ENCODE measurements at places on chromosomes 7 and 10.
A peak's percentile ranks its signal among the peaks of the same experiment; 100 is the strongest.

DNA sequence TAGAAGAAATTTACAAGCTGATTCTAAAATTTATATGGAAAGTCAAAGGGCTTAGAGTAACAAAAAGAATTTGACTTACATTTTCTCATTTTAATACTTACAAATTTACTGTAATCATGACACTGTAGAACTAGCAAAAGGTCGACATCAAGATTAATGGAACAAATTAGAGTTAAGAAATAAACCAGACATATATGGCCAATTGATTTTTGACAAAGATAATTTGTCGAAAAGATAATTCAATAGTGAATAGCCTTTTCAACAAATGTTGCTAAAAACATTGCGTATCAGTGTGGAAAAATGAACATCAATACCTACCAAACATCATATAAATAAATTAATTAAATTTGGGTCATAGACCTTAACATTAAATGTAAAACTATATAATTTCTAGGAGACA is 955.5 kb upstream of the AUTS2 start:
- no peak for DNase-seq

- DNase-seq, result peak; percentile 90
Observed at GRCh38 chr7:27921081-27921836, 181.3 kb downstream of the TAX1BP1 start.

GRCh38 chr10:118832241-118832651 is 77.5 kb upstream of the CACUL1 start:
- peak; percentile 17 for DNase-seq

- no peak for DNase-seq
Observed at GRCh38 chr7:30911561-30911969, at the start of gene AQP1. AQP1 (plus strand) TSS chr7:30911853; CDS start chr7:30911910, 57 bp downstream.

DNA sequence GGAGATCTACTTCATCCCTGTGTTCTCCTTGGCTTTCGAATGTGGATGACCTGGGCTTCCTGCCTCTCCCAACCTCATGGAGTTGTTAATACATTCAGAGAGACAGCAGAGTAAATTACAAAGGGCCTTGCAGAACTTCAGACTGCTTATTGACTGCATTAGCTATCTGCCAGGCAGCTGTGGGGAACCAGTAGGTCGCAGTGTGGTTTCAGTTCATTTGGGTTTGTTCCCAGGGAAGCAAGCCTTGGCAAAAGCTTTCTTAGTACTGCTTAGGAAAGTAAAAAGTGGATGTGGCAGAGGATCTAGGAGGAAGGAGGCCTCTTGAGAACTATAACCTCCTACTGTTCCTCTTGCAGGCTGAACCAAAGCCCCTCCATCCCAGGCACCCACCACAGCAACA is 9.2 kb downstream of the NPFFR1 start:
- no peak for DNase-seq

DNA sequence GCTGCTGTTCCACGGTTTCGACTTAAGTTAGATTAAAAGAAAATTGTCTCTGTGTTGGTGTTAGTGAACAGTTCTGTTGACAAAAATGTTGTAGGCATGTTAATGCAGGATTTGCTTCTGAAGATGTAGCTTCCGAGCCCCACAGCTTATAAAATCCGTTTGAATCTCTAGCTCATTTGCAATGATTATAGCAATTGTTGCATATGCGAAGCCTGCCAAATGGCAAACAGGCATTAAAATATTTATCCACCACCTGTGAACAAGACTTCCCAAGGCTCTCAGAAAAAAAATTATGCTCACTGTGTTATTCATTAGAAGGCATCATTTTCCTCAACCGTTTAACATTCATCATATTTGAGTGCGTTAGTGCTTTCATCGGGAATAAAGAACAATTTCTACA is 14.3 kb downstream of the CFAP58 start:
- no peak for DNase-seq

DNA sequence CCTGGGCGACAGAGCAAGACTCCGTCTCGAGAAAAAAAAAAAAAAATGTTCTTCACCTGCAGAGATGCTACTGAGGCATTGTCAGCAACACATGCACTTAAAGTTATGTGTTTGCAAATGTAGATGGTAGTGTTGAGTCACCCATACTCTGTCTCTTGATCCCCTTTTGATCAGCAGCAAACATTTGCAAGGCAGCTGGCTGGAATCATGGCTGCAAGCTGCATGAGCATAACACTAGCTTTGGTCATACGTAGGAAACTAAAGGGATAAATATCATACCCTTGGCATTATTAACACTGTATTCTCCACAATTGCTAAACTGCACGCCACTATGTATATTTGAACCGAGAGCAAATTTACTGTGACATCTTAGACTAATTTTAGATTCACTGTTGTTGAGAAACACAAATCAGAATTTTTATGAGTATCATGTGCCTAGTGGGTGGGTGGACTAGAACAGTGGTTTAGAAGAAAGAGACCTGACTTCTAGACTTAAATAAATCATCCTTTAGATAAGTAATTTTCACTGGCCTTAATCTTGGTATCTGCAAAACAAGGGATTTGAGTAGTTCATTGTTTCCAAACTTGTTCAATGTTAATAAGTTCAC is 229.3 kb upstream of the MEOX2 start:
- no peak for DNase-seq

GRCh38 chr7:17556247-17556956 is 257.9 kb downstream of the AHR start:
- no peak for DNase-seq

- DNase-seq, result no peak
Observed at GRCh38 chr7:55374213-55374612, 9.1 kb downstream of the LANCL2 start.

- no peak for DNase-seq
Observed at GRCh38 chr7:44286182-44286617, 39.2 kb downstream of the CAMK2B start.

- no peak for DNase-seq
Observed at GRCh38 chr10:21518149-21518640, 7.3 kb downstream of the SKIDA1 start.

- DNase-seq, result no peak
Observed at GRCh38 chr7:155228459-155228845, 69.2 kb upstream of the INSIG1 start.

- DNase-seq, result no peak
Observed at GRCh38 chr7:18290223-18290622, 205.3 kb upstream of the HDAC9 start.

DNA sequence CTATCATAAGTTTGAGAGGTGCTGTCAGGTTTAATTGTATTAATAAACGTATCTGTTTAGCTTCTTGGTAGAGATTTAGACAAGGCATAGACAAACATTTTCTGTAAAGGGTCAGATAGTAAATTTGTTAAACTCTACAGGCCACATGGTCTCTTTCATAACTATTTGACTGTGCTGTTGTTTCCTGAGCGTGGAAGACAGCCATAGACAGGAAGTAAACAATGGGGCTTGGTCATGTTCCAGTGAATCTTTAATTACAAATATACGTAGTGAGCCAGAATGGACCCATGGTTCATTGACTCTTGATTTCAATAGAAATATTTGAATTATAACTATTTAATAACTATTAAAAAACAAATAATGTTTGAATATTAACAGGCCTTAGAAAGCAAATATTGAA is 451.1 kb downstream of the SH2D4B start:
- DNase-seq, result no peak

GRCh38 chr7:35546691-35547429 is 148.1 kb downstream of the HERPUD2 start:
- DNase-seq, result no peak

DNA sequence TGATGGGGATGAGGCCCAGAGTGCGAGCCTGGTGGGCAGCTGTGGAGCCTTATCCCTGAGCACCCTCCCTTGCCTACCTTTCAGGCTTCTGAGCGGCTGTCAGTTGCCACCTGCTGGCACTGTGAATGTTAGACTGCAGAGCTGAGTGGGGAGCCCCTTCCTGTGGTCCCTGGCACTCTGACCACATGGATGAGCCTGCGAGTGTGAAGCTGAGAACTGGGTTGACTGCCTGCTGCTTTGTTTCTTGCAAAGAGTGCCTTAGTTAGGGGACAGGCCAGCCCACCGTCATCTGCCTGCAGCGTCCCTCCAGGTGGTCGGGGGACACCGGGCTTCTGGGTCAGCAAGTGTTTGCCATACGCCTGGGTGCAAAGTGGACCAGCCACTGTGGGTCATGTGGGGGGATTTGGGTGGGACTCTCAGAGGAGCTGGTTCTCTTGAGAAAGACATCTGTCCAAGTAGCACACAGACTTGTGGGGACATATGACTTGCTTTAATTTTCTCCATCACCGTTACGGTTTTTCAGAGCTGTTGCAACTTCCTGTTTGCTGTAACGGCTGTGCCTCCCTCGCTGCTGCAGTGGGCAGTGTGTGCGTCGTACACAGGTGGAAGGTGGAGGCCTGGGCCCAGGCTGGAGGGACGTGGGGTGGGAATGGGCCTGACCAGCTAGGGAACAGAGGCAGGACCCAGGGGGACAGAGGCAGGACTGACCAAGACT is 13.7 kb downstream of the INPP5A start:
- no peak for DNase-seq

DNA sequence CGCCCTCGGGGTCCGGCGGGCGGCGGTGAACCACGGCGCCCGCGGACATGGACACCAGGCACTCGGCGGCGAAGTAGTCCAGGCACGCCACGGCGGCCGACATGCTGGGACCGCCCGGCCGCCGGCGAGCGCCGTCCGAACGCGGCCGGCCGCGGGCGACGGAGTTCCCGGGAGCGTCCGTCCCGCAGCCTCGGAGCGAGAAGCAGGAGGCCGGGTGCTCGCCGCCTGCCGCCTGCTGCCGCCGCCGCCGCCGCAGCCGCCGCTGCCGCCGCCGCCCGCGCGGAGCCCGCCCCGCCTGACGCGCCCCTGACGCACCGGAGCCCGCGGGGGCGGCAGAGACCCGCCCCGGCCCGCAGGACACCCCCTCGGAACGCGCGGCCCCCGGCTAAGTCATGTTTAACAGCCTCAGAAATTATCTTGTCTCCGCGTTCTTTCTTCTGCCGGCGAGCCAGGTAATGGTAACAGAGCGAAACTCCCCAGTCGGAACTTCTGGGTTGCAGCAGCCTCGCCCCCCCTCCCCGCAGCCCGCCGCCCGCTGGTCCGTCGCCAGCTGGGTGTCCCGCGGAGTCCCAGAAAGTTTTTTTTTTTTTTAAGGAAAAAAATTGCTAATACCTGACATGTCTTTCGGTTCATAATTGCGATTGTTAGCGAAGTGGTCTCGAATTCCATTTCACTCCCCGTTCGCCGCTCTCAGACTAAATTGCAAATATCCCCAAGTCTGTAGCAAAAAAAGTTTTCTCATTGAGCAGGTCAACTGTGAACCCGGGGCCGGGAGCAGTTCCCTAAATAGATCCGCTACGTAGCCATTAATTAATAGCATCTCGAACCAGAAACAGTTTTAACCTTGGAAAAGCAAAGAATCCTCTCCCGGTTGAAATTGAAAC is at the start of gene KLF14:
TSS of gene KLF14 (minus strand) at position 277 of the 884 bp plus-strand sequence. CDS start at position 103, 174 bp downstream.
- no peak for DNase-seq

DNA sequence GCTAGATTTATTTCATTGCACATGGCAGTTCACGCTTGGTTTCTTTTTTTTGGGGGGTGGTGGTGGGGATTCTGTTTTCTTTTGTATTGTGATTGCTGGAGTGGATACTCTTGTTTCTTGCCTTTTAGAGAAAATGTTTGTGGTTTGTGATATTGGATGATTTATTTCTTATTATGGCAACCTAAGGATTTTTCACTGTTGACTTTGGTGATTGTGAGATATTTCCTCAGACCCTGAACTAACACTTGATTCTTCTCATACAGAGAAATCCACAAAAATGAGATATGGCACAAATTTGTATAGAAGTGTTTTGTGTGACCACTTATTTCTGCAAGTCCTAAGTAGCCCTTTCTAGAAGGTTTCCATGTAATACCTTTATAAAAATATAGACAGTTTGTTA is 871.1 kb downstream of the LRMDA start:
- no peak for DNase-seq

DNA sequence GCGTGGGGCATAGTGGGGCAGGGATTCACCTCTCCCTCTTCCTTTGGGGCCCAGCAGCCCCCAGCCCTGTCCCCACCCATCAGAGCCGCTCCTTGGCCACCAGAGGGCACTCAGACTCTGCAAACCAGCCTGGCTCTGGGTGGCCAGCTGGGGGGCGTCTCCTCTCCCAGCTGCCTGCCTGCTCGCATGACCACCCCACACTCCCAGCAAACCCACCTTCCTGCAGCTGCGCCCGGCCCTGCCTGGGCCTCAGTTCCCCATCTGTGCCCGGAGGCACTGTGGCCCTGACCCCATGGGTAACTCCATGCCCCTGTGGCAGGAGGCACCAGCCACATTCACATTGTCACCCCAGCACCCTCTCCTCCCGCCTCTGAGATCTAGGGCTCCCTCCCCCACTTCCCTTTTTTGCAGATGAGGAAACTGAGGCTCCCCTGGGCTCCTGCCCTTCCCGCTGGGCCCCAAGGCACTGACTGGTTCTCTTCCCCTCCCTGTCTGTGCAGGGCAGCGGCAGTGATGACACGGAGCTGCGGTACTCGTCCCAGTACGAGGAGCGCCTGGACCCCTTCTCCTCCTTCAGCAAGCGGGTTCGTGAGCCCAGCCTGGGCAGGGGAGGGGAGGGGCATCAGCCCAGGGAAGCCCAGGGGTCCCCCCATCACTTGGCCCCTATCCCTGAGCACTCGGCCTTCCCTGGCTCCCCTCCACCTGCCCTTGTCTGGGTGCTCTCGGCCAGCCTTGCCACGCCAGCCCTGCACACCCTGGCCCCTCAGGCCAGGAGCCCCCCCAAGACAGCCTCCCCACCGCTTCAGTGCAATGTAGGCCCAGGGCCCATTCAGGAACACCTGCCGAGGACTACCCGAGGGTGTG is 6.9 kb upstream of the SH2B2 start:
- no peak for DNase-seq

DNA sequence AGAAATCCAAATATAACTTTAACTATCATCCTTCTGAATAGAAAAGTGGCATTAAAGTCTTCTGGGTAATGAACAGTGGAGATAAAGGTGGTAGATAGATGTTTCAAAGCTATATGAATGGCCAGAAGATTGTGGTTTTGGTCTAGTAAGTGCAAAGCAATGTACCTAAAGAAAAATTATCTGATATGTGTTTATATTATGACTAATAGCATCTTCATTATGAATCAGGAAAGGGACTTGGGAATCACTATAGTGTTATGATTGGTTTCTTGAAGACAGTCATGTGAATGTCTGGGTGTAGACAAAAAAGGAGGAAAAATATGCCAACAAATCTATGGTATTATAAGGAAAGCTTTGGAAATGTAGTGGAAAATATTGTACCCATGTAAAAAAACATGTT is 3.0 kb downstream of the ZNF518A start:
- no peak for DNase-seq

GRCh38 chr10:13003004-13003403 is 1.5 kb upstream of the CCDC3 start:
- DNase-seq, result no peak

- no peak for DNase-seq
Observed at GRCh38 chr10:14429043-14429700, 98.4 kb upstream of the FRMD4A start.
